Stimulated activated CD4-positive, alpha-beta T cell treated with anti-CD3 and anti-CD28 coated beads, TNF-alpha, amount 100 ng/mL, for 48 hours (primary cell): ENCODE measurements at places on chromosomes 4 and X.

GRCh38 chr4:101993002-101993841 is 202.7 kb downstream of the BANK1 start:
- DNase-seq = no peak

DNA sequence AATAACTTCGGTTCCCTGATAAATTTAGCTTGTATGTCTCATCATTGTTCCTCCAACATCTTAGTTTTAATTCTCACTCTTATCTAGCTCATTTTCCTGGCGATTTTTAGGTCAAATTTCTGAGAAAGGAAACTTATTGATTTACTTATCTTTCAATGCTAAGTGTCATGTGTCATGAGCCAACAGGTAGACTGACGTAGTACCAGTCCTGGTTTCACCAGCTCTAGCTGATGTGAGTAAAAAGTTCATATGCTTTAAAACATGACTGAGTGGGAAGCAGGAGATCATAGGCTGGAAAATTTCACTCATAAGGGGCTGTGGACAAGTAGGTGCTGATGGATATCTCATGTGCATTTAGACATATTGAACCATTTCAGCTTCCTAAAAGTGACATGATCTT is 441.7 kb upstream of the NR3C2 start:
- DNase-seq = no peak

- DNase-seq = no peak
These were observed 121.2 kb downstream of the VCX2 start for GRCh38 chrX:8049827-8050226.

GRCh38 chr4:6335040-6335590 is 65.5 kb downstream of the WFS1 start:
- DNase-seq = no peak

- DNase-seq = no peak
These were observed 31.0 kb upstream of the SOD3 start for GRCh38 chr4:24764345-24764744.

DNA sequence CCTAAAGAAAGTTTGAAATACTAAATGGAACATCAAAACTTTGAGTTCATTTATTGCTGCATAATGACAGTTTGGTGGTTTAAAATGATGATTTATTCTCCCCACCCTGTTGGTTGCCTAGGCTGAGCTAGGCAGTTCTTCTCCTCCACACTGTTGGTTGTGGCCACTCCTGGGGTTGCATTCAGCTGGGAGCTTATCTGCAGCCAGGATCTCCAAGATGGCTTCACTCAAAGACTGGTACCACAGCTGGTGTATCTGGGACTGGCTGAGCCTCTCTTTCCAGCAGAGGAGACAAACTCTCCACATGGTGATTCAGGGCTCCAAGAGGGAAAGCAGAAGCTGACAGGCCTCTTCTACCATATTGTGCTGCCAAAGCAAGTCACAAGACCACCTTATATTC is 33.1 kb downstream of the MSL3 start:
- DNase-seq = no peak

GRCh38 chr4:150150629-150151062 is 72.4 kb downstream of the DCLK2 start:
- no peak for DNase-seq

- DNase-seq = no peak
These were observed 62.6 kb downstream of the GLRA2 start for GRCh38 chrX:14591976-14592375.

DNA sequence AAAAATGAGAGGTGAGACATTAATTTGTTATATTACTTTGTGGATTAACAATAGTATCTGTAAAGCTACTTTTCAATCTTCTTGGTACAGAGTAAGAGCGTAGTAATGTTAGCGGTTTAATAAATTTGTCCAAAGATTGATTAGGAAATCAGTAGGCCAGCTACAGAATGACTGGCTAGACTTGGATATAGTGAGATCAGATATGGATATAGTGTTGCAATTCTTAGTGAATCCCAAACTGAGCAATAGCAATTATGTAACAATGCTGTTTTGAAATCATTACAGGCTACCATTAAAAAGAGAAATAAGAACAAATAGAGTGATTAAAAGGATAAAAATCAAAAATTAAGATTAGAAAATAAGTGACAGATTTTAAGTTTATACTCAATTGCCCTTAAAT is 847 bp upstream of the UGT2A2 start:
- no peak for DNase-seq
